T-helper 2 cell (primary cell): ENCODE measurements at places on chromosomes 7 and 10.
A peak's percentile ranks its signal among the peaks of the same experiment; 100 is the strongest.

GRCh38 chr7:1566687-1567048, 3.2 kb downstream of the PSMG3 start:
- DNase-seq = no peak

- DNase-seq = no peak
These were observed 31.9 kb downstream of the ARL4A start for GRCh38 chr7:12719141-12719919.

DNA sequence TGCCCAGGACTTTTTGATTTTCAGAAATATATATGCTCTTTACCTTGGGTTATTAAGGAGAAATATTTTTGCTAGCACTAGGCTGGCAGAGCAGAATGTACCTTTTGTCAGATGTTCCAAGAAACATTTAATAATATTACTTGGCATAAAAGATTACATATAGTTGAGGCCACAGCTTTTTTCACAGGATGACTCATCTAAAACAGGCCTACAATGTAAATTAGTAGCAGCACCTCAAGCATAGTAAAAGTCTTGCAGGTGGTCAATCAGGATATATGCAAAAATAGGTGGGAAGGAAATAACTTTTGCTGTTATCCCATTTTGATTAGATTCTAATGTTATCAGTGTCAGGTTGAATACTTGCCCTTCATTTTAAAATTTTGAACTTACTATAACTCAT, 14.9 kb upstream of the ITGB1 start:
- DNase-seq = no peak

DNA sequence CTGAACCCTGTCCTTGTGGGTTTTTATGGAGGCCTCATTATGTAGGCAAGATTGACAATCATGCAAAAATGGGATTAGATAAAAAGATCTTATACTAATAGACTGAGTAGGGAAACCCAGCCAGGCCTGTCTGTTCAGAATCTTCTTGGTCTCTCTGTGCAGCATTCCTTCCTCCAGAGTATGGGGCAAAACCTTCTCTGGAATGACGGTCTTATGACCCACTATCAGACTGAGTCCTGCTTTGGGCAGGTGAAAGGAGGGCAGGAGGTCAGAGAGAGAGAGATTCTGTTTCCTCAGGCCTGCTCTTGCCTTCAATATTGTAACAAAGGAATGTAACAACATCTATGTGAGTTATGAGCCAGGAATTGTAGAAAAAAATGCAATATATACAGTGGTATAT, 182.6 kb downstream of the DNAJC1 start:
- no peak for DNase-seq

GRCh38 chr10:21715531-21716195, 181.6 kb downstream of the MLLT10 start:
- DNase-seq = no peak

DNA sequence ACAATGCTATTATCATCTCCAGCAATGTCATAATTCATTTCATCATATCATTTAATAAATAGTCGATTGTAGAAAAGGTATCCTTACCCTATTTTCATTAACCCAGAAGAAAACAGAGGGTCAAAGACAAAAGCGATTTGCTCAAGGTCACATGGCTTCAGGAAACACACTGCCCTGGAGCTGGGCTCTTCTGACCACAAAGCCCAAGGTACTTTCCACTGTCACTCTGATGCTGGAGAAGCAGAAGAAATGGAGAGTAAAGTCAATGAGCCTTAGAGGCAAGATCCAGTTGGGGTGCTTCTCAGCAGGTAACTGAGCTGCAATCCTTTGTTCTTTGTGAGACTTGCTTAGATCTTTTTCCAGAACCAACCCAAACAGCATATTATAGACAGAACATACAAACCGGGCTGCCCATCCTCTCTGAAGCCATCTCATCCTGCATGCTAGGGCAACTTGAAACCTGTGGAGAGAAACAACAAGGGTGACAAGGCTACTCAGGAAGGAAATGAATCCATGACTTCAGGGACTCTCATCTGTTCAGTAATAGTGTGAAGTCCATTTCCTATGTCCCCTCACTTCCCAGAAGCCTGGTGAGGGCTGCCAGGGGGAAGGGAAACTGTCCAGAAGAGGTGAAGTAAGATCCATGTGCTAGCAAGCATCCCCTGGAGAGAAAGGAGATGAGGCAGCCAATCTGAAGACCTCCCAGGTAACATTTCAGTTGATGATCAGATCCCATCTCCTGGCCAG, 148.6 kb upstream of the SVIL start:
- no peak for DNase-seq

- DNase-seq = no peak
These were observed 1392.4 kb upstream of the CELF2 start for GRCh38 chr10:9625304-9625703.

DNA sequence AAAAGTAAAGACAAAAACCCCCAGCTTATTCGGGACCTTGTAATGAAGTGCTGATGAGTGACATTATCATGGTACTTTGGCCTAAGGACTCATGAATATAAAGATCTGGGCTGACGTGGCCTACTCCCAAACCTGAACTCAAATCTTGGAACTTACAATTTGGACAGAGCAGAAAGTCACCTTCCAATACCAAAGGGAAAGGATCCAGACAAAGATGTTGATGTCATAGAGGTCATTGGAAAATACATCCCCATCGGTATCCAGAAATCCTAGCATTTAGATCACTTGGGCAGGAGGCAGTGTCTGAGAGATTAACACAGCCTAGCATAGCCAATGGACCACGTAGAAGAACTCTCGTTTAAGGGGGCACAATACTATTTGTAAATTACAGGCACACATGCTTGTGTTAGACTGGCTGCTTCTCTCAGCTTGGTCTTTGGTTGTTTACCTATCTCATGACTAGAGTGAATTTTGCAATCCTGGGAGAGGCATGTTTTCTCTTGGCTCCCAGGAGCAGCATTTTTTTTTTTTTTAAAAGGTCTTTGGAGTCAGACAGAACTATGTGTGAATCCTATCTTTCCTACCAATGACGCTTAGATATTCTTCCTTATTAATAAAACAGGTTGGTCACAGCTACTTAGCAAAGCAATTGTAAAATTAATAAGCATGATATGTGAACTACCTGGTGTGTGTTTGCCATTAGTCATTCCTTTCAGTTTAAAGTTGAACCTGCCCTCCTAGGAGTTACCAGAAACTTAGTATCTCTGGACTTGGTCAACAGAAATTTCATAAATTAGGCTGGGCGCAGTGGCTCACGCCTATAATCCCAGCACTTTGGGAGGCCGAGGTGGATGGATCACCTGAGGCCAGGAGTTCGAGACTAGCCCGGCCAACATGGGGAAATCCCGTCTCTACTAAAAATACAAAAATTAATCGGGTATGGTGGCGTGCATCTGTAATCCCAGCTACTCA, 27.8 kb upstream of the MRPS33 start:
- no peak for DNase-seq

DNA sequence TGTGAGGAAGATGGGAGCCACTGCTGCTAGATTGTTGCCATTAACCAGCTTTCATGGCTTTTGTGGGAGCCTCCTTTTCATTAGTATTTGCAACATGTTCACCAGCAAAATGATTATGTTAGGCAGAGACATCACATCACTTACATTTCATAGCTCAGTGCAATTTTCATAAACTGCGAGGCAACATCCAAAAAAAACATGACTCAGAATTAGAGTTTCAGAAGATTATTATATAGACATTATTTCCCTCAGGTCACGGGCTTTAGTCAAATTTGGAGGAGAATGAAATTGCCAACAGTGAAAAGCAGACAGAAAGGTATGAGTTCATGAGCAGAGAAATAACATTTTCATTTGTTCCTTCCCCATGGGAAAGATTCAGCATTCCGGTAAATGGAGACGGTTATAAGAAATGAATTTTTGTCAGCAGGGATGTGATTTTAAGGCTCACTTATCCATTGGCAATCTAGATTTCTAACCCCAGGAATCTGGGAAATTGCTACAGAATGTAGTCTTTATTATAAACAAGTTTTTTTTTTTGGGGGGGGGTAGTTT, 573.2 kb downstream of the AUTS2 start:
- no peak for DNase-seq

DNA sequence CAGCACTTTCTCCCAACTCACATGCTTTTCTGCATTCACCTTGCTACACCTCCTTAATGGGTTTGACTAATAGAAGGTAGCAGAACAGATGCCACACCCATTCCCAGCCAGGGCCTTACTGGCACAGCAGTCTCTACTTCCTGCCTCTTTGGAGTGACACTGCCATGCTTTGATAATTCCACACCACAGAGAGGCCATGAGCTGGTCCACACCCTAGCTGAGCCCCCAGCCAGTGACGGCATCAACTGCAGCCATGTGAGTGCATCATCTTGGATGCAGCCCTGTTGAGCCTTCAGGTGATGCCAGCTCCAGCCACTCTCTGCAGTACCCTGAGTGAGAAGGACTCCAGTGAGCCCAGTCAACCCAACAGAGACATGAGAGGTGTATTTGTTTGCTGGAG, 27.5 kb upstream of the EZH2 start:
- peak; percentile 36 for DNase-seq

GRCh38 chr10:110263164-110263563, 41.6 kb downstream of the SMNDC1 start:
- DNase-seq = no peak

DNA sequence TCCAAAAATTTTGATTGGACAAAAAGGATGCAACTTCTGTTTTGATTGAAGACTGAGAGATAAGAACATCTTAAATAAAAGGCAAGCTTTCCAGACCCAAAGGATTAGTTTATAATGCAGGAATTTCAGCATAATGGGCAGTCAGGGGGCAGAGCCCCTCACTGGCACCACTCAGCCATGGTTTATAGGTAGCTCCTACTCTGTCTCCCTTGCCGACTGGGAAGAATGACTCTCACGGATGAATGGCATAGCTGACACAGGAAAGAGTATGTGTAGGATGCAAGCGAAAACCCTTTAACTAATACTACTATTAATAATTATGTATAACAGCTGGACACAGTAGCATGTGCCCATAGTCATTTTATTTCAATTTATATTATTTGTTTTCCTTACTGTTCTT, 53.3 kb downstream of the GALNT11 start:
- no peak for DNase-seq
